Adrenal gland (tissue), 19 donors: ENCODE measurements at places on chromosomes 13 and 19.

DNA sequence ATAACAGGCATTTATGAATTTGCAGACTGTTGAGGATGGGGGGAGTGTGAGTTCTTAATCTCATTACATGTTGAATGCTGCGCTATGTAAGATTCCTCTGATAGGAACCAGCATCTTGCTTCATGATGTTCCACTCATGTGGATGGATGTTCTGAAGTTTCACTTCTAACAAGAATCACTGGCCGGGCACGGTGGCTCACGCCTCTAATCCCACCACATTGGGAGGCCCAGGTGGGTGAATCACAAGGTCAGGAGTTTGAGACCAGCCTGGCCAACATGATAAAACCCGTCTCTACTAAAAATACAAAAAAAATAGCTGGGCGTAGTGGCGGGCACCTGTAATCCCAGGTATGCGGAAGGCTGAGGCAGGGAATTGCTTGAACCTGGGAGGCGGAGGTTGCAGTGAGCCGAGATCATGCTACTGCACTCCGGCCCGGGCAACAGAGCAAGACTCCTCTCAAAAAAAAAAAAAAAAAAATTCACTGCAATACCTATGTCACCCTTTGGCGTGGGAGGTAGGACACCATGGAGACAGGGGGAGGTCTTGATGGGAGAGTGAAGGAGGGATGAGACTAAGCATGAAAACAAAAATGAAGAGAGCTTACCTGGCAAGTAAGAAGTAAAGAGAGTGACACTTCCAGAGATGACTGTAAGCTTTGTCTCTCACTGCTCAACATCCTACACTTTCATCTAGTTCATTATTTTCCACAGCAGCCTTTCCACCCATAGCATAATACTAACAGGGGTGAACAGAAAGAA is 133.0 kb downstream of the DCT start:
- H3K4me3 ChIP-seq, result no peak overlapping the region
- no peaks in the 10 kb centered on the region for H3K4me1 ChIP-seq
- DNase-seq, result no peak
- H3K36me3 ChIP-seq, result no peaks in the 10 kb centered on the region
- no peaks in the 10 kb centered on the region for H3K27me3 ChIP-seq

DNA sequence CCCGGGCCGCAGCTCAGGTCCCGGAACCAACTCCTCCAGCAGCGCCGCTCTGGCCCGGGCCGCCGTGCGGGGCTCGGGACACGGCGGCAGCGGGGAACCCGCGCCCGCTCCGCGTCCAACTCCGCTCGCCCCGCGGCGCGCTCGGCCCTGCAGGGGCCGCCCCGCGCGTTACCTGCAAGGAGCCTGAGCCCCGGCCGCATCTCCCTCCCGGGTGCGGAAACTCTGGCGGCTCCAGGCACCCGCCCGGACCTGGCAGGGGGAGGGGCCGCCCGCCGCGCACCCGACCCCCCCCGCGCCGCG is at the start of gene TMTC4:
TSS of gene TMTC4 (minus strand) at position 224 of the 300 bp plus-strand sequence. CDS start 4,433 bp downstream, outside the sequence.
- H3K36me3 ChIP-seq, result no peaks in the 10 kb centered on the region
- peak within 1 kb of the TSS; percentile 25 for H3K4me3 ChIP-seq
- no peak for DNase-seq
- H3K27me3 ChIP-seq, result no peaks in the 10 kb centered on the region

- H3K4me3 ChIP-seq, result no peak overlapping the region
- no peaks in the 10 kb centered on the region for H3K27me3 ChIP-seq
- H3K27ac ChIP-seq, result no peak overlapping the region
- no peaks in the 10 kb centered on the region for H3K4me1 ChIP-seq
- H3K36me3 ChIP-seq, result no peaks in the 10 kb centered on the region
Observed at GRCh38 chr19:35293363-35293739, 1.4 kb downstream of the MAG start.

GRCh38 chr13:26095338-26095737 is 43.5 kb upstream of the SHISA2 start:
- H3K4me1 ChIP-seq, result no peaks in the 10 kb centered on the region
- DNase-seq, result no peak
- H3K36me3 ChIP-seq, result no peaks in the 10 kb centered on the region
- no peak overlapping the region for H3K27ac ChIP-seq
- no peaks in the 10 kb centered on the region for H3K27me3 ChIP-seq
- no peak overlapping the region for H3K4me3 ChIP-seq

- no peak overlapping the region for H3K27ac ChIP-seq
Observed at GRCh38 chr13:110486061-110486715, 75.3 kb downstream of the RAB20 start.
